T-helper 22 cell (primary cell): ENCODE measurements at places on chromosomes 5 and 9.

DNA sequence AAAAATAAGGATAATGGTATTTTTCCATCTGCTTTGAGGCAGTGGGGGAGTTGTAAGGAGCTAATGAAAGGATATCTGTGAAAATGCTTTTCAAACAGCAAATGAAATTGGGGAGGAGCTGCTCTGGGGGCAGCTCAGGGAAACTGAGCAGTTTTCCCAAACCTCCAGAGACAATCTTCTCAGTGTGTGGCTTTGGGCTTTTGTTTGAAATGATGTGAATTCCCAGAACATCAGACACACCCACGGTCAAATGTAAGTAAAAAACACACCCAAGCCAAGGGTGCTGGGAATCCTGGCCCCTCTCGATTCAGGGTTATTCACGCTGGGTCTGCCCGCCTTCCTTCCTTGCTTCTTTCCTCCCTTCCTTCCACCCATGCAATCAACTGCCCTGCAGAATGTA is 512.6 kb downstream of the BNC2 start:
- no peak for DNase-seq

GRCh38 chr9:1869843-1870242 is 145.3 kb upstream of the SMARCA2 start:
- no peak for DNase-seq

DNA sequence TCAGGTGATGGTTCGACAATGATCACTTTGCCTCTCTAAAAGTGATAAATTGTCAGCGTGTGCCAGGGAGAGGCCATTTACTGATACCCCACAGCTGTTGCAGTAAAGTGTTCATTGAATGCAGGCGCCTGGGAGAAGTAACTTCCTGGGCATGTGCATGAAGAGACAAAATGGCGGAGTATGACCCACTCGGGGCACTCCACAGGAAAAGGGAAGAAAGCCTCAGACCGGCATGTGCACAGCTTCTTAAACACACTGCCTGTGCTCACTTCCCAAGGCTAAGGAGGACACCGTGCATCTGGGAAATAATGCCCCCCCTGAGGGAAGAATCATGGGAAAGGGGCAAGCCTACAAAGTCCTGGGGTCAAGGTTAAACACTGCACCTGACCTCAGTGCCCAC is 329.5 kb downstream of the ICE1 start:
- DNase-seq: no peak

GRCh38 chr5:150567031-150567717 is 59.2 kb downstream of the NDST1 start:
- DNase-seq: no peak

DNA sequence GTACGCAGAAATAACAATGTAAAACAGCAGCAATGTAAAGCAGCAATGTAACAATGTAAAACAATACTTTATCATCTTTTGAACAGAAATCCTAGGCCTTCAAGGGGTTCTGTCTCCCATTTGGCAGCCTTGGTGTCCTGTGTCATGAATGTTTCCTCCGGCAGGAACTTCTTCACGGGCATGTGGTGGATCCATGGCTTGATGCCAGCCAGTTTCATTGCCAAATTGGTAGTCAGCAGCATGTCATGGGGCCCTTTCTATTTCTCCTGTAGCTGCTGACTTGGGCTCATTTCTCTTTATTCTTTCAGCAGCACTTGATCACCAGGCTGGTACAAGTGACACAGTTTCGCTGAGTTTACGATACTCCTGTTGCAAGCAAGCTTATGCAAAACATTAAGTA is 275.3 kb downstream of the HTR1A start:
- no peak for DNase-seq

DNA sequence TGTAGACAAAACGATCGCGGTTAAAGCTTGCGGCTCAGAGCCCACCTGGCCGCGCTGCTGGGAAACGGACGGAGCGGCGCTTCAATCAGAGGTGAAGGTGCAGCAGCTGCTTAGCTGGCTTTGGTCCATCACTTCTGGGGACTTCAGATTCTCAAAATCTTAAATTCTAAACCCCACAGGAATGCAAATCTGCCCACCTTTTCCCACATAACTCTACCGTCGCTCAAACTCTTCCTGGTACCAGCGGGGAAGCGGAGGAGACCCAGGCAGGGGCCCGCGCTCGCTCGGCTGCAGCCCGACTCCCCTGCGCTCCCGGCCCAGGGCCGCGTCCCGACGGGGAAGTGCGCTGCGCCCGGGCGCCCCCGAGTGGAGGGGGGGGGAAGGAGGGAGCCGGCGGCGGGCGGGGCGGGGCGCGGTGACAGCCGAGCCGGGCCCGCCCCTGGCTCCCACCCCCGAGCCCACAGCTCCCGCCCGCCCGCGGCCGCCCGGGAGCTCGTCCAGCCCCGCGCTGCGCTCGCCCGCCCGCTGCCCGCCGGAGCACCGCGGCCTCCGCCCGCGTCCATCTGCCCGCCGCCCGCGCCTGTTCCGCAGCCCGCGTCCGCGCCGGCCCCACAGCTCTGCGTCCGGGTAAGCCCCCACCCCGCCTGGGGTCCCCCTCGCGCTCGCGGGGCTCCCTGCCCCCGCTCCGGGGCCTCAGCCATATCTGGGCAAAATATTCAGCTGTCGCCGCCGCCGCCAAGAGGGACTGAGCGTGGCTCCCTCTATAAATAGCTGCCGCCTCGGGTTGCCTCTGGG is at the start of gene TMOD1:
Gene TMOD1 (plus strand): TSS at position 490 of the 795 bp plus-strand sequence. CDS start 22,523 bp downstream, outside the sequence.
- no peak for DNase-seq

DNA sequence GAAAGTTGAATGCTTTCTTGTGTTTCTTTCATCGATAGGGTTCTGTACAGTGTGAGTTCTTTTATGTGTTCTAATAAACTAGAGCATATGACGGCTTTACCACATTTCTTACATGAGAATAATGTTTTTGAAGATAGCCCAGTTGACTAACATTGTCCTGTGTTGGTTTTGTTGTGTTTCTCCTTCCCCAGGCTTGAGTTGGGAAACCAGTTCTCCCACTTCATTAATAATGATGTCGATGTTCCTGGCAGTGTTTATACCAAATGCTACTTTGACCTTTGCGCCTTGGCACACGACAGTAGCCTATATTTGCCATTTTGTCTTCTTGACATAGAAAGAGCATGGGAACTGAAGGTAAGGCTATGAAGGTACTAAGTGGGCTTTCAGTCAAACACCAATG is 14.4 kb upstream of the ZNF782 start:
- no peak for DNase-seq

- DNase-seq: no peak
These were observed 92.9 kb upstream of the RASGRF2 start for GRCh38 chr5:80867233-80867632.

- DNase-seq: no peak
These were observed 41.1 kb upstream of the TCF7 start for GRCh38 chr5:134073404-134073803.

DNA sequence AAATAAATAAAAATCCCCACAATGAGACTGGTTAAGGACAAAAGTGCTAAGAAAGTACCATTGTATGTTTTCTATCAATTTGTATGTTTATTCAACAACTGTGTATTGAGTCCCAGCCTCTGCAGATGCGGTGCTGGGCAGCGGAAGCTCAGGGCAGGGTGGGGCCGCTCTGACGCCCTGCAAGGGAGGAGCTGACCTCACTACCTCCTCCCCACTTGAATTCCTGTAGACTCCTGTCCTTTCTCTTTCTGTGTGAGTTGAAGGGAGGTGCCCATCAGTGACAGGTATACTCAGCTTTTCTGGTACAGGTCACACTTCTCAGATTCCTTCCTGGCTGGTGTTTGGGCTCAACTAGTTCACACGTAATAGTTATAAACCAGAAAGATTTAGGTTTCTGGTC is 27.0 kb downstream of the ANGPTL2 start:
- DNase-seq: no peak

DNA sequence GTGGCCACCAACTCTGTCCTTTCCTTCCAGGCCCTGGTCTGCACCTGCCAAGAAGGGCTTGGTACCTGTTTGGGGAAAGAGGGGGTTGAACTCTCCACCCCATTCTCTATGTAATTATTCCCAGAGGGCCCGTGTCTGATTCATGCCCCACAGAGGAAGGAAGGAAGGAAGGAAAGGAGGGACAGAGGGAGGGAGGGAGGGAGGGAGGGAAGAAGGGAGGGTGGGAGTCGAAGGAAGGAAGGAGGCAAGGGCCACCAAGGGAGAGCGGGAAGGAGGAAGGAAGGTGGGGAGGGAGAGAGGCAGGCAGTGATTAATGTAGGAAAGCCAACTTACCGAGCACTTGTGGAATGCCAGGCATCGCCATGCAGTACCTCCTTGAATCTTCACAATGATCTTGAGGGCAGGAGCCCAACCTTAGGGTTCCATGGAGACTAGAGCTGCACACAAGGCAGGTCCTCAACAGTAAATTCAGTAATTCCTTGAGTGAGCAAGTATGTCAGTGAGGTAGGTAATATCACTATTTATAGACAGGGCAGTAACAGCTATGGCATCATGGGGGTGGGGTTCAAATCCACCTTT is 75.8 kb downstream of the FGF18 start:
- DNase-seq: no peak

DNA sequence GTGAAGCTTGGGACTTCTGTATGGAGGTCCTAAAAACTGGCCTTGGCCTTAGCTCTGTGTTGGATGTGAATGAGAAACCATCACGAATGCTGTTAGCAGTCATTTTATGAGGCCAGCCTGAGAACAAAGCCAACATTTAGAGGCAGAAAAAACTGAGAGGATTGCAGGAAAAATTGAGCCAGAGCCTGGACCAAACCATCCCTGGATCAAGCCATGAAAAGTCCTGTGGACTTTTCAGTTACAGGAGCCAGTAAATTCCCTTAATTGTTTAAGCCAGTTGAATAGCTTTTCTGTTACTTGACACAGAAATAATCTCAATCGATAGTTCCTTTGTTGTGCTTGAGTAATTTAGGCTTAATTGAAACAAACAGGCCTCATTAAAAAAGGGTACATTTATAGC is 42.6 kb upstream of the SPATA31D4 start:
- DNase-seq: no peak

DNA sequence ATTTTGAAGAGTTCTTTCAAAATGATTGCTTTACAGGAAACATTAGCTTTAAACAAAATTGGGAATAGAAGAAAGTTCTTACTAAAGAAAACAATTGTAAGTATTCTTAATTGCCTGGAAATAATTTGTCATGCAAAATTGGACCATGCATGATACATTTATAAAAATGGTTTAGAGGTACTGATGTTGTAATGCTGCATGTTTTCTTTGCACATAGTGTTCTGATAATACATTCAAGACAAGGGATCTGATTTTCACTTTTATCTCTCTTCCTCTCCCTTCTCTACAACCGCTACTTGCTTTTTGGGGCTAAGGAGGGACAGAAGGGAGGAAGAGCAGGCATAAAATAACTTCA is 211.6 kb upstream of the MPDZ start:
- no peak for DNase-seq

- peak; percentile 49 for DNase-seq
These were observed 568 bp downstream of the MACIR start for GRCh38 chr5:103258957-103259704.

- DNase-seq: peak; percentile 20
These were observed 34.0 kb downstream of the ADAM19 start for GRCh38 chr5:157541447-157542118.

DNA sequence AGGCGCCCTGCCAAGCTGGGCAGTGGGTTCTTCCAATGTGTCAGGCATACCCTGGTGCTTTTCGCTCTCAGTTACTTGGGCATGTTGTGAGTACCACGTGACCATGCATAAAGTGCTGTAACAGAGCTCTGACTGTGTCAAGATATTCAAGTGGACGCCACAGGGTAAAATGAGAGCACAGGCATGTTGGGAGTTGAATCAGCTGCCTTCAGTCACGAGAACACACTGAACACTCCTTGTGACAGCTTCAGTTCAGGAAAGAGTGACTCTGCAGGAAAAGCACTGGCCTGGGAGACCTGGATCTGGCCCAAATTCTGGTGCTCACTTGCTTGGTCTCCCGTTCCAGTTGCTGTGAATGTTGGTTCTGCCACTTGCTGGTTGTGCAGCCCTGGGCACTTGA is 5.1 kb downstream of the MLANA start:
- DNase-seq: no peak

DNA sequence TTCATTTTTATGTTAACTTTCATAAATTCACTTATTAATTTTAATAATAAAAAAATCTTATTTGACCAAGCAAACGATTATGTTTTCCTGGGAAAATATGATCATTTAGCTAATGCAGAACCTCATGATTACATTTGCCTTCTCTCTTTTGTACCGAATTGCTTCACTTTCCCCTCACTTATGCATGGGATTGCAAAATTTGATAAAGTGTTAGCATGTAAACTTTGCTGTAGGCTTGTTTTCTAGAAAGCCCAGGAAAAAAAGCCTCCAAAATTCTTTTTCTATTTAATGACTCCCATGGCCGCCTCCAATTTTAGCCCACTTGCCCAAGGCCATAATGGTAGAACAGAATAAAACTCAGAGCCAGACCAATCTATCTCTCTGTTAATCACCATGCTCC is 82.8 kb upstream of the FBXL7 start:
- DNase-seq: no peak

DNA sequence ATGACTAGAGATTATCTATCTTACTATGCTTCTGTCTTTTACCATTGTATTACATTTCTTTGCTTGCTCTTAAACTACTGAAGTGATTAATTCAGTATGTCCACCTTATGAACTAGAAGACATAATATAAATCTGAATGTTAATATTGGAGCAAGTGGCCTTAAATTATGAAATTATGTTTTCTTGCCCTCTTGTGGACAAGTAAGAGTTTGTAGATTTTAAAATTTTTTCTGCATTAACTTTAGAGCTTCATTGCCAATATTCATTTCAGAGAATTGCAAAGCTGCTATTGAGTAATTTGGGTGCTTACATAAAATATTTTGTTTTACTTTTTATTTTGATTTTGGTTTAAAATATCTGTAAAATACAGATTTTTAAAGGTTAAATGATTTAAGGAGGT is 55.3 kb downstream of the RANBP17 start:
- DNase-seq: no peak

DNA sequence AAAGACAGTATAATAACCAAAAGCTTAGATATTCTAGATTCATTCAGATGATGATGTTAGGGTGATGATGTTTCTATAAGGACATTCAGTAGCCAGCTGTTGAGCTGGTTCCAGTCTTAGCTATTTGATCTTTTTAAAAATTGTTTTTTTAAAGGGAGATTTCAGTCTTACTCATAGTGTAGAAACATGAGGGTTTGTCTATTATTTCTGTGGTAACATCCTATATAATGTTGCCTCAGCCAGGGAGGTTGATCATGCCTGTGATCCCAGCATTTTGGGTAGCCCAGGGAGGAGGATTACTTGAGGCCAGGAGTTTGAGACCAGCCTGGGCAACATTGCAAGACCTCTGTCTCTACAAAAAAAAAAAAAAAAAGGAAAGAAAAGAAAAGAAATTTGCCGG is 167.8 kb downstream of the DOCK2 start:
- no peak for DNase-seq

DNA sequence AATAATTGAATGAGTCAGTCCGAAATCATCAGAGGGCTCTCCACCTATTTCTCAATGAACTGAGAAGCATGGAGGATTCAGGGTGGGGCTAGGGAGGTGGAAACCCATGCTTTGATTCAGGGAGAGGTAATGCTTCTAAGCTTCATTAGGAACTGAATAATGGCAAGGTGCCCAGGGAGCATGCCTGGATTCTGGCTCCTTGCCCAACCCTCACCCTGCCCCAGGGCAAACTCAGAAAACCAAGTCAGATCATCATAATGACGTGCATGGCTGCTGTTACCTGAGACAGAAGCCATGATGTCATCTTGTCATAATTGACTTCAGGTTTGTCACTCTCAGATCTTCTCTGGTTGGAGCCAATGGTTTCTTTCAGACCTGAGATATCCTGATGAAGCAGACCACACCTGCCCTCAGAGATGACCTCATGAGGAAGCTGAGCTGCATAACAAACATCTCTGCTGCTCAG is 199.6 kb downstream of the SYK start:
- DNase-seq: no peak
